Stimulated activated memory B cell treated with anti-CD40 and anti-IgM and Interleukin-4, amounts not matched to agents 10 μg/mL and 1 μg/mL and 100 μg/mL, for 72 hours (primary cell): ENCODE measurements at places on chromosomes 12 and 14.

DNA sequence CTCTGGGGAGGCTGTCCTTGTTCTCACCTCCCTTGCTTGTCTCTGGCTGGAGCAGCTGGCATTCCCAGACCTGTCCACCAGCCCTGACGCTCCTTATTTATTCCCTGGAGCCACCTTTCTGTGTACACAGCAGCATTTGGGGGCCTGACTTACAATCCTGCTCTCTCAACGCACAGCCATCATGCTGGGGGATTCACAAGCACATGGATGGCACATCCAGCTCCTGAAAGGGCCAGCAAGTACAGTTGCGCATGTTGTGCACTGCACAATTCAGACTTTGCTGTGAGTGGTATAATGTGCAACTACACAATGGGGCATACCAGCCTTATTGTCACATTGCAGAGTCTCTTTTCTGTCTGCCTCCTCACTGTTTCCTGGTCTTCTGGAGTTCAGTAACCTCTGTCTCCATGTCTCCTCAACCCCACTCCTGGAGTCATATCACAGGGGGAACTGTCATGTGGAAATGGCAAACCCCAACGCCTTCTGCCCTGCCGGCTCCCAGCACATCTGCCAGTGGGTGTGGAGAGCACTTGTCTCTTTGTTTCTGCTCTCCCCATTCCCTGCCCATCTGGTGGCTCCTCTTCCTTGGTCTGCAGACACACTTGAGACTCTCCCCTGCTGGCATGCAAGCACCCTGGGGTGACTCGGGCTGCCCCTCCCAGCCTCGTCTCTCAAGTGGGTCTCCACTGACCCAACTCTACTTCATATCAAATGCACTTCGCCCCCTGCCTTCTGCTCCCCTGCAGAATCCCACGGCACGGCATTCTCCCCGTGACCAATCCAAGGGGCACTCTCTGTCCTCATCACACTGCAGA, 41.2 kb upstream of the MEG3 start:
- ATAC-seq: no peak

DNA sequence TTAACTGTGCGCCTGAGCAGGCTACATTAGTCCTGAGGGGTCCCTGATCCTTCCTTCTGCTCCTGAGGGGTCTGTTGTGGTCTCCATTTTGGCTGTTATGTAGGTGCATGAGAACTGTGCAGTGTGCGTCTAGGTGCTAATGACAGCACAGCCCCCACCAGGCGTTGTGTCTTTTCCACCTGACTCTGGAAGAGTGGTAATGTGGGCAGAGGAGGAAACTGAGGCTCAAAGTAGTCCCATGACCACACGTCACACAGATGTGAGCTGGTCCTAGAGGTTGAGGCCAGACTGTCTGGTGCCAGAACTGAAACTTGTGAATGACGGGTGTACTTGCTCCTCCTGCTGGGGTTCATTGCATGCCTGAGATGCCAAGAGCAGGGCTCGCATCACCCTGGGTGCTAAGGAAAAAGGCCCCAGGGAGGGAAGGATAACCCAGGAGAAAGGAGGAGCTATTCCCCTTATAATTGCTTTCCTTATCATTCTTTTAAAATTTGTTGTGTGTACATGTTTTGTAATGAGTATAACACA, 111.8 kb downstream of the SLC25A47 start:
- ATAC-seq: peak; percentile 29

GRCh38 chr12:88501972-88502938, 78.0 kb downstream of the KITLG start:
- ATAC-seq: no peak

- no peak for ATAC-seq
Measured at GRCh38 chr14:101591121-101591520, 29.8 kb downstream of the DIO3 start.

DNA sequence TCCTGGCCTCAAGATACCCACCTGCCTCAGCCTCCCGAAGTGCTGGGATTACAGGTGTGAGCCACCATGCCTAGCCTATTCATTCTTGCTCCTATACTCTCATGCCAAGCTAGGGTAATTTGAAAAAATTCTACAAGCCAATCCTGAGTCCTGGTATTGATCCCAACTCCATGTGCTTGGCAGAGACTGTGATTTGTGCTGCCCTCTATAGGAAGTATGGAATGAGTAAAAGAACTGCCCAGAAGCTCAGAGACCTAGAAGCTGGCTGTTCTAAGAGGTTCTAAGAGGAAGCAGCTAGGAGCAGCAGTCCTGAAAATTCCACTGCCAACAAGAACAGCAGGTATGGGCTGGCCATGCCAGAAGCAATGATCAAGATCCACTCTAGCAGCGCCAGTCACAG, 402.5 kb downstream of the PCNX1 start:
- ATAC-seq: no peak

DNA sequence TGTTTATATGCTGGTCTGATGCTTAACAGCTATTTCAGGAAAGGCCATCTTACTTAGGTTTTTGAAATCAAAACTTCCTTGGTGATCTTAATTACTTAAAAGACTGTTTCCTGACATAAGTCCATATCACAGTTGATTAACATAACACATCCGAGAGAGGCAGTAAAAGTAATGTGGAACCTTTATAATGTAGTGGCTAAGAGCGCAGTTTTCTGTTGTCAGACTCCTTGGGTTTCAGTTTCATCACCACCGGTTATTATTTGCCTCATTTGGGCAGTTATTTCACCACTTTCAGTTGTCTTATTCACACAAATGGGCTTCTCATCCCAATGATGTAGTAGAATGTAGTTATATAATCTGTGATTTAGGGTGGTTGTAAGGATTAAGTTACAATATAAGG, 30.9 kb downstream of the TBC1D15 start:
- ATAC-seq: peak; percentile 51

DNA sequence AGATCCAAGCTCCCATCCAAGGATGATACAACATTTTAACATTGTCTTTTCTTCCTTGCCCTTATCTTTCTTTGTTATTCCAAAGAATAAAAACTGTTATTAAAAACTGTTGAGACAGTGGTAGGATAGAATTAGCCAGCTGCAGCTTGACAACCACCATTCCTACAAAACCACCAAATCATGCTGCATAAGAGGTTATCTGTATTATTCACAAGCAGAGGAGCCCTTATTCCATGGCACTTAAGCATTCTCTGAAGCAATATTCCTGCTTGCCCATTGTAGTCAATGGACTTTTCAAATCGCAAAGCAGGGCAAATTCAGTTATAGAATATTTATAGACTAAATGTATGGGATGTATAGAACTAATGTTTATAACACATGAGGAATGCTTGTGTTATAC, 3.4 kb downstream of the ABCD2 start:
- ATAC-seq: no peak

- no peak for ATAC-seq
Measured at GRCh38 chr12:67826946-67827720, 162.1 kb upstream of the IFNG-AS1 start.

DNA sequence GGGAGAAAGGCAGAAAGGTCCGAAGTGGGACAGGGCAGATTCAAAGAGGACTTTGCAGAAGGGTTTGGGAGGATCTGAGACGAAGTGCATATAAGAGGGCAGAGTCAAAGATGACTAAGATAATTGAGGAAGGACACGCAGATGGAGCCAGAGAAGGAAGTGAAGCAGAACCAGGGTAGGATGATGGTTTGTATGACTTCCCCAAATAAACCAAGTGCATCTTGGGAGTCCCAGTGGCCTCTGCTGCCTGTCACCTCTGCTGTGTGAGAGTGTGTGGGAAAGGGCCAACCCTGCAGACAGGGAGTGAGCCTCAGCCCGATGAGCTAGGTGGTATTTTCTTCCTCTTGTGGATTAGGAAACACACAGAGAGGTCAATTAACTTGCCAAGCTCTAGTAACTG, 36.8 kb downstream of the FLVCR2 start:
- peak; percentile 94 for ATAC-seq

- no peak for ATAC-seq
Measured at GRCh38 chr14:78129375-78129774, 40.8 kb upstream of the NRXN3 start.

- ATAC-seq: no peak
Measured at GRCh38 chr12:49588281-49588680, 17.2 kb downstream of the FAM186B start.

DNA sequence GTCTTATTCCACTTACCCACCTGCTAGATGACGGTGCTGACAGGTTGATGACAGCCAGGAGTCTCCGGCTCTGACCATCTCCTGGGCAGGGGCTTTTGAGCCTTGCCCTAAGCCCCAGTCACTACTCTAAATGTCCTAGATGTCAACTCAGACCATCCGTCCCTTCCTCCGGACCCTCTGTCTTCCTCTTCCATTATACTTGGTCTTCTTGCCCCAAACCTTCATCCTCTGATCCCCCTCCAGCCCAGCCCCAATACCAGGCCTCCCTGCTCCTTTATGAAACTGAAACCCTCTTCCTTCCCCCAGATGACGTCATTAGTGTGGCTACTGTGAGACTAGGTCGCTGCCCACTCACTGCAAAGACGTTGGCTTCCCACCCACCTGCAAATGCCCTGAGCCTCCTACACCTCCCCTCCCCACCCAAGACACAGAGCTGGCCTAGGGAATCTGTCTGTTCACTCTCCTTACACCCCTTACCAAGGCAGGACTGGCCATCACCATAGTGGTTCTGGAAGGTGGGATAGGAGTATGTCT, 10.1 kb downstream of the KRT71 start:
- no peak for ATAC-seq

DNA sequence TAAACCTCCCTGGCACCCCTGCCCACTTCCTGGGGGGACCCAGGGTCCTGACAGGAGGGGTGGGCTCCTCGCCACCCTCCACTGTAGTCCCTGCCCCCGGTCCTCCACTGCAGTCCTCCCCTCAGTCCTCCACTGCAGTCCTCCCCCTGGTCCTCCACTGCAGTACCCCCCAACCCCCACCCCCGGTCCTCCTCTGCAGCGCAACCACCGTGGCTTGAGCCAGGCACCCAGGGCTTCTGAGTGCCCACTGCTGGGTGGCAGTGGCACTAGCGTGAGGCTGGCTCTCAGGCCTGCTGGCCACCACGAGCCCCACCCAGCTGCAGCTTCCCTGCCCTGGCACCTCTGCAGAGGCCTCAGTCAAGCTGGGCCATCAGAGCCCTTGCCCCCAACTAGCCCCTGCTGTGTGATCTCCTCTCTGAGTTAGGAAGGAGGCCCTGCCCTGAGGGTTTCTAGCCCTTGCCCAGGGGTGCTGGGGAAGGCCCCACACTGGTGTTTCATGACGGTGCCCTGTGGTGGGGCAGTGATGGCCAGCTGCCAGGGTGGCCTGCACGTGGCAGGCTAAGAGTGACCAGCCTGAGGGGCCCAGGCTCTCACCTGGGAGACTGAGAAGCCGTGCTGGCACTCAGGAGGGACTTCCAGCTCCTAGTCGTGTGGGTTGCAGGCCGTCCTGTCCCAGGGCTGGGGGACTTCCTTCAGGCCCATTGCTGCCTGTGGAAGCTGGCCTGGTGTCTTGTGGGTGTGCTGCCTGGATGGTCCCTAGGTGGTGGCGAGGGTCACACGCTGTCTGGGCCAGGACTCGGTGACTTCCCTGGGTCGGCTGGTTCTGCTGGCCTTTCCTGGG, 9.7 kb downstream of the CEP170B start:
- no peak for ATAC-seq

GRCh38 chr12:4932576-4932975, 22.9 kb downstream of the KCNA1 start:
- ATAC-seq: no peak

- no peak for ATAC-seq
Measured at GRCh38 chr12:127383281-127383680, 883.7 kb upstream of the TMEM132C start.

DNA sequence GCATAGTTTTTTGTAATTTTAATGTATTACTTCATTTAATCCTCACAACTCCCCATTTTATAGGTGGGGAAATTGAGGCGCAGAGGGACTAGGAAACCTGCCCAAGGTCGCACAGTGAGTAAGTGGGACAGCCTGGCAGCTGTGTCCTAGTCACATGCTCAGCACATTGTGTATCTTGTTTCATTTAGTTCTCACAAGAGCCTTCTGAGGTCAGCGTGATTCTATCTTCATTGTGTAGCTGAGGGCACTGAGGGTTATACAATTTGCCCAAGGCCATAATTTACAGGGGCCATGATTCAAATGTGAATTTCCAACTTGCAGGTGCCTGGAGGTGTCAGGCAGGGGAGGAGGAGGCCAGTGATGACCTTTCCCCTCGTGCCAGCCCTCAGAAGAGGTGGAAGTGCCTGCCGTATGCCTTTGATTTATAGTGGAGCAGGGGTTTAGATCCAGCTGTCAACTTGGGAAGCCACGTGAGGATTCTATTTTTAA, 30.3 kb upstream of the SMOC1 start:
- ATAC-seq: no peak

GRCh38 chr14:106210650-106211049, 684.3 kb downstream of the TMEM121 start:
- ATAC-seq: no peak

- peak; percentile 29 for ATAC-seq
Measured at GRCh38 chr12:121789233-121789781, 4.2 kb downstream of the RHOF start.

DNA sequence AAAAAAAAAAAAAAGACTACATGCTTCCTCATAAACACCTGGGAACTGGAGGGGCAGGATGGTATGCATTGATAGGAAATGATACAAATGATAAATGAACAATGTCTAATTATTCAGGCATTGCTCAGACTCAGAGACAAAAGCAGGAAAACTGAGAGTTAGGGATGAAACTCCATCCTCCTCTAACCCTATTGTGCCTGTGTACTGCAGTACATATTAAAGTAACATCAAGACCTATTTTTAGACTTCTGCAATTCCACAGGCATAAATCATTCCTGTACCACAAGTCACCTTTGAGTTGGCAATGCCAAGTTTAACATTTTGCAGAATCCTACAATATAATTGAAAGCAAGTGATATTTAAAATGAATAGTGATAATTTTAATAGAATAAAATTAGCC, 156.5 kb upstream of the USP15 start:
- ATAC-seq: no peak

GRCh38 chr12:22562036-22563028, 18.0 kb upstream of the C2CD5 start:
- no peak for ATAC-seq

DNA sequence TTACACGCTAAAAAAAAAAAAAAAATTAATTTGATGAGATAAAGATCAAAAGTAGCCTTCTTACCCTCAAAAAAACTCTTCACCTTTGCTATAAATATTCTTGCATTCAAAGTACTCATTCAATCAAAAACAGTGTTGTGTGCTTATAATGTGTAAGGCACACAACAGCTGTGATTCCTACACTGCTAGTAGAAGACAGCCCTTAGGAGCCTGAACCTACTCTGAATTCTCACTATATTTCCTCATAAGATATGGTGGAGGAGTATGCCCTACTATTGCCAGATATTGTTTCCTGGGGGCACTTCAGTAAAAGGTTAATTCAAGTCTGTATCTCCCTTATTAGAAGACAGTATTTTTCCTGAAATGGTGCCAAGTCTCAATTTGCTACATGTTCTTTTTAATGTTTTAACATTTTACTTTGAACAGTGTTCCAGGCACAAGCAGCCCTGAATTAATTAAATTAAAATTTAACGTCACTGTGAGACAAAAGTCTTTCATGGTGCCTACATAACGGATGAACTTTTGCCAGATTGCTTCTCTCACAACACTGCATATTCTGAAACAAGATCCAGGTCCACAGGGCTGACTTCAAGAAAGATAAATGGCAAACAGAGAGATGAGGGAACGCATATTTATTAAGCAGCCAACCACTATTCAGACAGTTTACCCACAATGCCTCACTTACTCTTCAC, 19.3 kb downstream of the PPP2R5E start:
- no peak for ATAC-seq

GRCh38 chr12:95124106-95124505, 50.7 kb upstream of the NR2C1 start:
- no peak for ATAC-seq

- ATAC-seq: no peak
Measured at GRCh38 chr12:49874142-49874897, 29.4 kb downstream of the FAIM2 start.
